ENCODE measurements at places on chromosomes 7 and 10. TPM values are rescaled to one million over a fixed set of nuclear protein-coding genes. Genes with fewer than 3 reads are reported as not detected.

GRCh38 chr10:91416339-91416855, 6.3 kb downstream of the HECTD2 start:
- no peaks in the 10 kb centered on the region for H3K4me1 ChIP-seq
- H3K27ac ChIP-seq = no peak overlapping the region
- H3K4me3 ChIP-seq = no peak overlapping the region
- H3K36me3 ChIP-seq = no peaks in the 10 kb centered on the region

DNA sequence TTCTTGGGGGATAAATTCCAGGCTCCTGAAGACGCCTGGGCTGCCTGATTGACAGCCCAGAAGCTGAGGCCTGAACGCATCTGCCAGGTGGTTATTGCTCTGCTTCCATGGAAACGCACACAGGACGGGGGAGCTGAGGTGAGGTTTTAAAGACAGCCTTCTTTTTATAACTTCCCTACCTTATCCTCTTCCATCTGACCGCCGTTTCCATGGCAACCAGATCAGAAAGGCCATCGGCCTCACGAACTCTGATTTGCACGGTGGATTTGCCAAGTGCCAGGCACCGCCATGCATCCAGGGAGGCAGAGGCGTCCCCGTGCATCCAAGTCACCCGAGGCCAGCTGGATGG, 260.9 kb downstream of the ADARB2 start:
- H3K4me3 ChIP-seq = no peak overlapping the region
- no peaks in the 10 kb centered on the region for H3K36me3 ChIP-seq
- H3K27me3 ChIP-seq = no peaks in the 10 kb centered on the region
- H3K4me1 ChIP-seq = no peaks in the 10 kb centered on the region
- no peak overlapping the region for H3K27ac ChIP-seq
- DNase-seq = no peak

DNA sequence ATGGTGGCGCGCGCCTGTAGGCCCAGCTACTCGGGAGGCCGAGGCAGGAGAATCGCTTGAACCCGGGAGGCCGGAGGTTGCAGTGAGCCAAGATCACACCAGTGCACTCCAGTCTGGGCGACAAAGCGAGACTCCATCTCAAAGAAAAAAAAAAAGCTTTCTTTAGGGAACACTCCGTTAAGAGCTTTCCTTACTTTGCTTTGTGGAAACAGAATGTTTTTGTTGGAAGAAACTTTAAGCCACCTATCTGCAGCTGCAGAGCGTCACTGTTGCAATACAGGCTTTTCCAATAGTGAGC, 641 bp upstream of the TPK1 start:
- H3K36me3 ChIP-seq = no peaks in the 10 kb centered on the region
- no peaks in the 10 kb centered on the region for H3K27me3 ChIP-seq
- DNase-seq = no peak
- peak overlapping the region; percentile 4 for H3K4me3 ChIP-seq

DNA sequence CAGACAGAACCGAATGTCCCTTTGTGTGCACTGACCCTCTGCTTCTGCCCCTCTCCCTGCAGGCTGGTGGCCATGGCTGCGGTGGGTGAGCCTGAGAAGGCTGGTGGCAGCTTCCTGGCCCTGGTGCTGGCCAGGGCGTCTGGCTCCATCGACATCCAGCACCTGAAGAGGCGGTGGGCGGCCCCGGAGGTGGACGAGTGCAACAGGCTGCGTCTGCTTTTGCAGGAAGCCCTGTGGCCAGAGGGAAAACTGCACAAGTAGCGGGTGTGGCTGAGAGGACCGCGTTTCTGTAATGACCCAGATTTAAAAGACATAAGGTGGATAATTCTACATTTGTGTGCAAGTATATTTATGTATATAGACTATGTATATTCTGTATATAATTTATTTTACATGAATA, 89.2 kb downstream of the DYNC2I1 start:
- H3K27me3 ChIP-seq = no peaks in the 10 kb centered on the region
- H3K36me3 ChIP-seq = peaks cover 7% of the 10 kb centered on the region
- no peak overlapping the region for H3K27ac ChIP-seq
- DNase-seq = no peak
- H3K4me3 ChIP-seq = no peak overlapping the region

DNA sequence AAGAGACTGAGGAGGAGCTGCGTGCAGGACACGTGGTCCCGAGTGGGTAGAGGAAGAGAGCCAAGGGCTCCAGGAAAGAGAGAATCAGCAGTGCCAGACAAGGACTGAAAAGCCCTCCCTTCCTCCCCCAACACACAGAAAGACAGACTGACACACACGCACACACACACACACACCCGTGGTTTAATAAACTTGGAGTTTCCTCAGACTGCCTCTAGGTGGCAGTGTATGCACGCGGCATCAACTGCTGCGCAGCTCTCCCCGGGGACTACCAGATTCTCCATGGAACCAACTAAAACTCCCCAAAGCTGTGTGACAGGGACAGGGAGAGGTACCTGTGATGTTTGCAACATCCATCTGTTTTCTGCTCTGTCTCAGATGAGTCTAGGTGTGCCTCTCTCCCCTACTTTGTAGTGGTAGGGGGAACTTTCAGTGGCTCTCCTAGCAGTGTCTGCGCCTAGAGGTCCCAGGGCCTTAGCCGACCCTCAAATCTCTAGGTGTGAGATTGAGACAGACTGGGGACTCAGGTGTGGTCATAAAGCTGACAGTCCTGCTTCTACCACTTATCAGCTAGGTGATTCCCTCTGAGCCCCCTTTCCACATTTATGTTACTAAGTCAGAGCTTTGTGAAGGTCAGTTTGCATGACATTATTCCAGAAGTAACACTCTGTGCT, 9.3 kb upstream of the TSPAN14 start:
- H3K27me3 ChIP-seq = no peaks in the 10 kb centered on the region
- H3K4me3 ChIP-seq = no peak overlapping the region
- H3K36me3 ChIP-seq = no peaks in the 10 kb centered on the region
- H3K27ac ChIP-seq = no peak overlapping the region

DNA sequence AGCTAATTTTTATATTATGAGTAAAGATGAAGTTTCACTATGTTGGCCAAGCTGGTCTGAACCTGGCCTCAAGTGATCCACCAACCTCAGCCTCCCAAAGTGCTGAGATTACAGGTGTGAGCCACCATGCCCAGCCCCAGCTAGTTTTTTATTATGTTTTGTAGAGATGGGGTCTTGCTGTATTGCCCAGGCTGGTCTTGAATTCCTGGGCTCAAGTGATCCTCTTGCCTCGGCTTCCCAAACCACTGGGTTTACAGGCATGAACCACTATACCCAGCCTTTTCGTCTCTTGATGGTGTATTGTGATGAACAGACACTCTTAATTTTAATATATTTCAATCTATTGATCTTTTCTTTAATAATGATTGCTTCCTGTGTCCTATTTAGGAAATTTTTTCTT, 17.7 kb downstream of the RAB19 start:
- no peaks in the 10 kb centered on the region for H3K4me1 ChIP-seq
- peaks cover 6% of the 10 kb centered on the region for H3K36me3 ChIP-seq
- no peak overlapping the region for H3K4me3 ChIP-seq
- DNase-seq = no peak

- H3K27me3 ChIP-seq = no peaks in the 10 kb centered on the region
- DNase-seq = no peak
- peaks cover 21% of the 10 kb centered on the region for H3K36me3 ChIP-seq
- H3K27ac ChIP-seq = no peak overlapping the region
- H3K4me1 ChIP-seq = no peaks in the 10 kb centered on the region
Observed at GRCh38 chr10:43557214-43557613, 17.2 kb downstream of the ZNF239 start.

DNA sequence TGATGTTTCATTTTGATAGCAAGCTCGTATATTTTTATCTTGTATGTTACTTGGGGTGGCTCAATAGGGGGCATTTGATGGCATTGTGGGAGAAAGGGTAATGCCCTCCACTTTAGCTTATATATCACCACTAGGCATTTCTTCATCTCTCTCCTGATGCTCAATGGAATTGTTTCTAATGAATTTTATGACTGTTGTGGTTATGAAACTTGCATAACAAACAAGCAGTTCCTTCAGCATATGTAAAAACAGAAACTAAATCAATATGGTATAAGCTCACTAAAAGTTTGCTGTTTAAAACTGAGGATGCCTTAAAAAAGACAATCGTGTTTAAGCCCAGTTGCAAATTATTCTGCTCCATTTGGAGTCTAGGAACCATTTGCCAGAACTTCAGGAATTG, 75.5 kb downstream of the CDK14 start:
- no peak for DNase-seq
- H3K27ac ChIP-seq = no peak overlapping the region
- H3K4me3 ChIP-seq = no peak overlapping the region
- no peaks in the 10 kb centered on the region for H3K4me1 ChIP-seq
- H3K27me3 ChIP-seq = no peaks in the 10 kb centered on the region

NUDT5 gene
- 38.1 TPM for total RNA-seq

DENND2A gene
- total RNA-seq = not detected

PAPOLB gene
- total RNA-seq = not detected

NKX6-2 gene
- not detected for total RNA-seq

NPFFR1 gene
- total RNA-seq = not detected
